Activated CD4-positive, alpha-beta T cell treated with anti-CD3 and anti-CD28 coated beads for 48 hours (primary cell): ENCODE measurements at places on chromosomes 12 and 14.

DNA sequence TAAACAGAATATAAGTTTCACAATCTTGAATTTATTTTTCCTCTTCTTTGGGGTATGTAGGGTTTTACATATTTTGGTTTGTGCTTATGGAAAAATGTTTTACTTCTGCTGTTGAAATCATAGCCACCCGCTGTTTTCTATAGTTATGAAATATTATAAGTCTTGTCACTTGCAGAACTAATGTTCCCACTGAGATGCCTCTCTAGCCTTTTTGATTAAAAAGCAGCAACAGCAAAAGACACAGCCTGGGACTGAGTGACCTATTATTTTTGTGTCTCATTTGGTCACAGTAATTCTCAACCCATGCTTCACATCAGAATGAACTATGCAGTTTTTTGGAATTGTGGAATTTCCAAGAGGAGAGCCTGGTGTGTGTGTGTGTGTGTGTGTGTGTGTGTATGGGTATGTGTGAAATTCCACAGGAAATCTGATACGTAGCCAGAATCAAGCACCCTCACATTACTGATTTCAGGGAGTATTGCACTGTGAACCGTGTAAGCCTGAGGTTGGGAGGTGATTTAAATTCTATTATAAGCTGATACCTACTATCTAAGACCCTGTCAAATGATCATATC is 55.7 kb upstream of the FRMD6 start:
- DNase-seq = no peak

DNA sequence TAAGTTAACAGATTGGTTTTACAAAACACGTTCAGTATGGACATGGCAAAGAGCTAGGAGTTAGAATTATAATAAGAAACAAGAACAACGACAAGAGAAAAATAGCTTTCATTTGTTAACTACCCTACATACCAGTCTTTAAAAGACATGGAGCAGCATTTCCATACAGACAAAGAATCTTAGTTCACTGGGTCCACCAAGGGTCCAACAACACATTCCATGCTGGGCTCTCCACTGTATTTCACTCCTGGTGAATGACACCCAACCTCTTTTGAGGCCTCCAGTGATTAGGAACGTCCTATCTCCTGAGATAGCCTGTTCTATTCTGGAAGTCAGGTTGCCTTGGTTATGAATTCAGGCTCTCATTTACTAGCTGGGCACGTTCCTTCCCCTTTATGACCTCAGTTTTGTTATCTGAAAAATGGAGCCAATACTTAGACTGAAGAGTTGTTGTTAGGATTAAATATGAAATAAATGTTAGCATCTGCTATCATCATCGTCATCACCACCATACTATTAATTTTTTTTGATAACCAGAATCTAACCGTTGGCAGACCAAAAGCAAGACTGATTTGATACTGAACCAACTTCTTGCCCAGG is 37.7 kb downstream of the C12orf75 start:
- DNase-seq = no peak

DNA sequence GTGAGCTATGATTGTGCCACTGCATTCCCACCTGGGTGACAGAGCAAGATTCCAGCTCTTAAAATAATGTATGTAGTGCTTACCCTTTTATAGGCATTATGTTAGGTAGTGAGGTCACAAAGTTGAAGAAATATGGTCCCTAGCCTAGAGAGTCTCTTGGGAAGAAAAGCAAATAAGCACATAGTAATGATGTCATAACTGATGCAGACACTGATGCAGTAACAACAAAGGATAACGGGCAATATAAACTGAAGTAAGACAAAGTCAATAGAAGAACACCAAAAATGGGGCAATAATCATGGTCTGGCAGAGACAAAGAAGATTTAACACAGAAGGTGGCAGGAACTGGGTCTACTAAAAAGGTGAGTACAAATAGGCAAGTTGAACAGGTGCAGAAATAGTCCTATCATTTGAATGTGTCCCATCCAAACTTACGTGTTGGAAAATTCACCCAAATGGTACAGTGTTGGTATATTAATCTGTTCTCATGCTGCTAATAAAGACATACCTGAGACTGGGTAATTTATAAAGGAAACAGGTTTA is 93.5 kb downstream of the CPNE8 start:
- no peak for DNase-seq

DNA sequence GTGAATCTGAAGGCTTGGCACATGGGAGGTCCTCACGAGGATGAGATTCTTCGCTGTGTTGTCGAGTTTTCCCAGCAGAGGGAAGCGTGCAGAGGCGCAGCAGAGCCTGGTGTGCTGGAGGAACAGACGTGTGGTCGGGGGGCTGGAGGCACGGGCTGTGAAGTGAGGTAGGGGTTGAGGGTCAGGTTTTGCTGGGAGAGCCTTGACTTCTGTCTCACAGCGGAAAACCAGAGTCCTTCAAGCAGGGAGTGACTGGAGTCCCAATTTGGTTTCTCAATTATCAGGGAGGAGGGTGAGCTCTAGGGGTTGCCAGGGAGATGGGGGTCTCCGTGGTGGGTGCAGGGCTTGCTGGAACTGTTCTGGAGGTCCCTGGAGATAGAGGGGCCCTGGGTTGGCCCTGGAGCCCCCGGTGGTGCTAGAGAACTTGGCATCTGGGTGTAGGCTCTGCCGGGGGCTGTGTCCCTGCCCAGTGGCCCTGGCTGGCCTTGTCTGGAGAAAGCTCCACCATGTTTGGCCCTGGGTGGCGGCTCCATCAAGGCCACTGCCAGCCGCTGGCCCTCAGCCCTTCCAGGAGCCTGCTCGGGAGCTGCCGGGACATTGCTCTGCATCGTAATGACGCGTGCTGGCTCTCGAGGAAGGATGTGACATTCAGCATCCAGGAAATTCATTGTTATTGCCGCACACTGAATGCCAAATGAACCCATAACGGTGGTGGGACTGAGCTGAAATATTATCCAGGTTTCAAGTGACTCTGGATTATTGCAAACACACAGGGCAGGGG is 215.7 kb downstream of the KIF26A start:
- DNase-seq = no peak

DNA sequence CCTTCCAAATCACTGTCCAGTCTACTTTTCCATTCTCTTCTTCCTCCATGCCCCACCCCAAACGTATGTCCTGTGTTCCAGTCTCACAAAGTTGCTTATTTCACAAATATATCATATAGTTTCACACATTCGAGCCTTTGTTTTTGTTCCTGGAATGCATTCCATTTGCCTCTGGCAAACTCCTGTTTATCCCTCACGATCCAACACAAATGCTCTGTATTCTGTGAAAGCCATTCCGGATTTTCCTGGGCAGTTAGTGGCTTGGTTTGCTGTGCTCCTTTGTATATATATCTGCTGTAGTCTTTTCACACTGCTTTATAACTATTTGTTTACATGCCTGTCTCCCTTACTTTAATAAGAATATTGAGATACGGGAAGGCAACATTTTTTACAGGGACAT is 9.0 kb downstream of the RIC8B start:
- no peak for DNase-seq

- no peak for DNase-seq
Measured at GRCh38 chr14:90140956-90141316, 79.1 kb downstream of the KCNK13 start.

GRCh38 chr12:52945389-52946232 is 3.3 kb upstream of the KRT18 start:
- no peak for DNase-seq

DNA sequence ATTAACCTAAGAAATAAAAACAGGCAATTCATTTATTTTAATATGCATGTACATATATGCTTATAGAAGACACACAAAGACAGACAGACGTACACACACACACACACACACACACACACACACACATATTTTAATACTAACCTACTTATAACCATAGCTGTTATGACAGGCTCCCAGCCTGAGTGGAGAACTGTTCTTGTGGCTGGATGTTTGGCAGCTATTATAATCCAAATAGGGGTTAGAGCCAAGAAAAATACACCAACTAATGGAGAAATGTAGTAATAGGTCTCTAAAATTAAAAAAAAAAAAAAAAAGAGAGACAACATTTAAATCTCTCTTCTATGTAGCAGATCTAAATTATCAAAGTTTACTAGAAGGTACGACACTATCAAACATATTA is 91.8 kb downstream of the SLC41A2 start:
- DNase-seq = no peak

- DNase-seq = no peak
Measured at GRCh38 chr12:92295523-92295922, 149.9 kb upstream of the BTG1 start.

- no peak for DNase-seq
Measured at GRCh38 chr12:40002178-40003169, 103.4 kb downstream of the SLC2A13 start.

GRCh38 chr14:55126932-55127459 is 2.1 kb upstream of the LGALS3 start:
- no peak for DNase-seq

- no peak for DNase-seq
Measured at GRCh38 chr14:60951776-60952435, 29.0 kb downstream of the TRMT5 start.

DNA sequence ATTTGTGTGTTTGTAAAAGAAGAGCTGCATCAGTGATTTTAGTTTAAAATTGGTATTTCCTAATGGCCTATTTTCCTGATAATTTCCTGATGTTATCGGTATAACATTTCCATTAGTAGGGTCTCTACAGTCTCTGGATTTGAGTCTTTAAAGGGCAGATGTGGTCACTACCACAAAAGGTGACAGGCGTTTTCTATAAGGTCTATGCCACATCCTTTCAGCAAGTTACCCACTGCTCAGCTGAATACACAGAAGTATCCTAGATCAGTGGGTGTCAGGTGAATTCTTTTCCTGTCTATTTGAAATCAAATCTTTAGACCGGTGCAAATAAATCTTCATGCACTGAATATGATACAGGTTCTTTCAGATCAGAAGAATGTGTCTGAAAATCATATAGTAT is 90.2 kb downstream of the LIN7A start:
- no peak for DNase-seq

- no peak for DNase-seq
Measured at GRCh38 chr12:68794653-68795251, 13.2 kb upstream of the MDM2 start.

GRCh38 chr14:103356024-103356682 is 22.1 kb downstream of the EIF5 start:
- no peak for DNase-seq
